Right forelimb (tissue), 1 donor: ENCODE measurements at places on chromosomes 3 and 15.

DNA sequence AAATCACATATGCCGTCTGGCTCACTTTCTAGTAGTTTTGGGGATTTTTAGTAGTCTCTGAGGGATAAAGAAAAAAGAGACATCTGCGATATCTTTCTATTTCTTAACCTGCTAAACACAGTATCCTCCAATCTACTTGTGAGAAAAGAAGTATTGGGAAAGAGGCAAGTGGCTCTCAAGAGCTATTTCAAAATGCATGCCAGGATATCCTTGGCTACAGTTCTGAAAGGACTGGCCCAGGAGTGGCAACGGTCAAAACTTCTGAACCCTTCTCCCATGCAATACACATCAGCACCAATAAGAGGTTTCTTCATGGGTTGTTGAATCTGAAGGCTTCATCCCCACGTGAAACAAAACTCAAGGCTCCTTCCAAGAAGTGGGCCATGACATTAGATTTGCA is 204.0 kb upstream of the WNT5A start:
- DNase-seq = no peak

DNA sequence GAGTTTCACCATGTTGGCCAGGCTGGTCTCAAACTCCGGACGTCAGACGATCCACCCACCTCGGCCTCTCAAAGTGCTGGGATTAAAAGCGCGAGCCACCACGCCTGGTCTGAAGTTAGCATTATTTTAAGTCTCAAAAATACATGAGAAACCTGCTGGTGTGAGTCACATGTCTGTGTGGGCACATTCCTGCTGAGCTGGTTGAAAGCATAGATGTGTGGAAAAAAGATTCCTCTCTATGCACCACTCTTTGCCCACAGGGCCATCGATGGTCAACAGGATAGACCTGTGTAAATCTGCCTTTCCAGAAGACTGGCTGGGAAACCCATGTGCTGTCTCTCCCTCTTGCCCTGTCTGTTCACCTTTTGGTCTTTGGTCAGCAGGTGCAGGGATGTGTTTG is 63.5 kb downstream of the CHRD start:
- DNase-seq = no peak

GRCh38 chr15:40275523-40275922 is 7.3 kb downstream of the ANKRD63 start:
- DNase-seq = no peak

- DNase-seq = no peak
Measured at GRCh38 chr3:113654851-113655250, 41.6 kb downstream of the USF3 start.

DNA sequence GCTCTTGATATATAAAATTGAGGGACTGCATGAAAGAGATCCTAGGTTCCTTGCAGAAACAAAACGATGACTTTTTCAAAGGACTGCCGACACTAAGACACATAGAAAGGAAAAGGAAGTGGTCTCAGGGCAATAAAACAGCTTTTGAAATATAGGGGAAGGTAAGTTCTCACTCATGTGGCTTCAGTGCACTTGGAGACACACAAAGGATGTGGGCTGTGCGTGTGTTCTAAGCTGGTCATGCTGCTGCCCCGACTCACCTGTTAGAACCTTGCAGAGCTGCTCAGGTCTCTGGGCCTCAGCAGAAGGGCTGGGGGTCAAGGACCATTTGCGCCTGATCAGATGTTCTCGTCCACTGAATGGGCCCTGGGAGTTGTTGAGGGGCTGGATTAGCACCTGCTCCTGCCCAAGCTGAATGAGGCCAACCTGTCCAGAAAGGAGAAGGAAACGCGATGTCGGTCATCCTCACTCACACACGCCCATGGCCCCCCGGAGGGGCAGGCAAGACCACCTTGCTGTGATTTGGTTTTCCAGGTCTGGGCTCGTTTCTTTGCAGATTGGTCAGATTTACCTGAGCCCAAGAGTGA is 11.1 kb downstream of the ADAMTS17 start:
- DNase-seq = no peak

GRCh38 chr15:65072027-65072426 is 4.2 kb upstream of the RASL12 start:
- DNase-seq = no peak

DNA sequence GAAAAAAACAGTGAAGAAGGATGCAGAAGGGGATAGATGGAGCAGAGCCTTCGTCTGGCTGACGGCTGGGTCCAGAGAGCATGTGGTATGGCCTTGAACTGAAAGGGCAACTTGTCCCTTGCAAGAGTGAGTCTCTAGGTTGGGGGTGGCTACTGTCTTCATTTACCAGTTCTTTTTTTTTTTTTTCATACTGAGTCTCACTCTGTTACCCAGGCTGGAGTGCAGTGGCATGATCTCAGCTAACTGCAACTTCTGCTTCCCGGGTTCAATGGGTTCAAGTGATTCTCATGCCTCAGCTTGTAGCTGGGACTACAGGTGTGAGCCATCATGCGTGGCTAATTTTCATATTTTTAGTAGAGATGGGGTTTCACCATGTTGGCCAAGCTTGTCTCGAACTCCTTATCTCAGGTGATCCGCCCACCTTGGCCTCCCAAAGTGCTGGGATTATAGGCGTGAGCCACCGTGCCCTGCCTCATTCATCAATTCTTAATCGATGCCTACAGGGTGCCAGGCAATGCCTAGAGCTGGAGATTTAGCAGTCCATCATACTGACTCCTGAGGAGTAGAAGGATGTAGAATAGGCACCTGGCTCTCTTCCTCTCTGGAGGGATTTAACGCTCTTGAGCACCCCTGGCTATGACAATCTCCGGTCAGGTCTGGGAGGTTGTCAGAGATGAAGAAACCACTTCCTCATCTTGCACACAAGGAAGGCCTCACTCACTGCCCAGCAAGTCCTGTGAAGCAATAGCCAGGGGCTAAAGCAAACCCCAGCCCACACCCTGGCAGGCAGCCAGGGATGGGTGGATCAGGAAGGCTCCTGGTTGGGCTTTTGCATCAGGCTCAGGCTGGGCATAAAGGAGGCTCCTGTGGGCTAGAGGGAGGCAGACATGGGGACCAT is at the start of gene CAMP:
Gene CAMP (plus strand): TSS at position 880 of the 898 bp plus-strand sequence. CDS start 17 bp downstream, at position 897.
- no peak for DNase-seq

DNA sequence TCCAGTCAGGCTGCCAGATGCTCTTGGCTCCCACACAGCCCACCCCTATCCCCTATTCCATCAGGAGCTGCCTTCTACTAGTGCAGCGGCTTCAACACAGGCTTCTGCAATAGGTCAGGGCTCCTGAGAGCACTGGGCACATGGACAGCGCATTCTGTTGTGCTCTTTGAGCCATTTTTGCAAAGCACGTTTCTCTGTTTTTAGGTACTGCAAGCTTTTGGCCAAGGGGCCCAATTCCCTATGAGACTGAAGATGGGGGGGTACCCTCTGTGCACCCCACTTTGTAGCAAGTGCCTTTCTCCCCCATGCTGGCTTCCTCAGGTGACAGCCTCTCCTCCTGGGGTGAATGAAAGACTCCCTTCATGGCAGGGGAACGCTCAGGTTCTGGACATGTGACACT is 31.2 kb downstream of the CHDH start:
- peak; percentile 30 for DNase-seq

GRCh38 chr15:88604381-88605188 is 16.6 kb upstream of the AEN start:
- DNase-seq = no peak

- no peak for DNase-seq
Measured at GRCh38 chr3:141236361-141236760, 4.7 kb downstream of the PXYLP1 start.

DNA sequence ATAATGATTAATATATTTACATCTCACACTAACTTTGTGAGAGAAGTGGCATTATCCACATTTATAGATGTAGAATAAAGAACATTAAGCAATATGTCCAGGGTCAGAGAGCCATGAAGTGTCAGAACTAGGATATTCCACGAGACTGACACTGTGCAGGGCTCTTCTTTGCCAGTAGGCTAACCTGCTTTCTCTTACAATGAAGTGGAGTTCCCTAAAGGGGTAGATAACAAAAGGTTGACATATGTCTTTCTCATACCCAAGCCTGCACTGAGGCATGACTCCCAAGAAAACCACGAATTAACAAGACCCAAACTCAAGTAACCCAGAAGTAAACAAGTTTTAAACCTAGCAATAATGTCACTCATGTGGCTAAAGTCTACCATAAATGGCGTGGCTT is 191.5 kb upstream of the SLC2A2 start:
- no peak for DNase-seq

DNA sequence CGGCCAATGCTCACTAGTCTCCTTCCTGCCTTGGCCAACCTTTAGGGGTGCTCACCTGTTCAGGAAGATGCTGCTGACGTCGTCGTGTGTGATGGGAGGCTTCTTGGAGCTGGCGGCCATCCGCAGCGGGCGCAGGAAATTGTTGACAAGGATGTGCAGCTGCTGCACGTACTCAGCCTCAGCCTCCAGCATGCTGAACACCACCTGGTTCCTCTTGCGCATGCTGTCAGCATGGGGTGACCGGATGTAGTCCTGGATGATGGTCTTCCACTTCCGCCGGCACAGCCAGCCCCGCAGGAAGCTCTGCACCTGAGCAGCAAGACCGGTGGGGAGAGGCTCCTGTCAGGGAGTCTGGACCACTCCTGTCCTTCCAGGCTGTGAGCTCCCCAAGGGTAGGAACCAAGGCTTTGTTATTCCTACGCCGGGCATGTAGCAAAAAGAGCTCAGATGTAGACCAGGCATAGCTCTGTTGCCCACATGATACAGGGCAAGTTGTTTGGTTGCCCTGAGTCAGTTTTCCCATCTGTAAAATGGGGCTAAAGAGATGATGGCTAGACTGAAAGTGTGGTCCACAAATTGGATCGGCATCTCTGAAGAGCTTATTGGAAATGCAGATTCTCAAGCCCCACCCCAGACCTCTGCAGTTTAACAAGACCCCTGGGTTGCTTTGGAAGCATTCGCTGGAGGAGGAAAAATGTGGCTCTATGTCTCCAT is 43.7 kb downstream of the RASGRF1 start:
- no peak for DNase-seq

- peak; percentile 81 for DNase-seq
Measured at GRCh38 chr3:186614597-186615483, 2.0 kb downstream of the AHSG start.

- DNase-seq = no peak
Measured at GRCh38 chr3:68876112-68876713, 56.1 kb downstream of the TAFA4 start.

GRCh38 chr3:39433642-39434041 is 27.1 kb downstream of the RPSA start:
- no peak for DNase-seq

DNA sequence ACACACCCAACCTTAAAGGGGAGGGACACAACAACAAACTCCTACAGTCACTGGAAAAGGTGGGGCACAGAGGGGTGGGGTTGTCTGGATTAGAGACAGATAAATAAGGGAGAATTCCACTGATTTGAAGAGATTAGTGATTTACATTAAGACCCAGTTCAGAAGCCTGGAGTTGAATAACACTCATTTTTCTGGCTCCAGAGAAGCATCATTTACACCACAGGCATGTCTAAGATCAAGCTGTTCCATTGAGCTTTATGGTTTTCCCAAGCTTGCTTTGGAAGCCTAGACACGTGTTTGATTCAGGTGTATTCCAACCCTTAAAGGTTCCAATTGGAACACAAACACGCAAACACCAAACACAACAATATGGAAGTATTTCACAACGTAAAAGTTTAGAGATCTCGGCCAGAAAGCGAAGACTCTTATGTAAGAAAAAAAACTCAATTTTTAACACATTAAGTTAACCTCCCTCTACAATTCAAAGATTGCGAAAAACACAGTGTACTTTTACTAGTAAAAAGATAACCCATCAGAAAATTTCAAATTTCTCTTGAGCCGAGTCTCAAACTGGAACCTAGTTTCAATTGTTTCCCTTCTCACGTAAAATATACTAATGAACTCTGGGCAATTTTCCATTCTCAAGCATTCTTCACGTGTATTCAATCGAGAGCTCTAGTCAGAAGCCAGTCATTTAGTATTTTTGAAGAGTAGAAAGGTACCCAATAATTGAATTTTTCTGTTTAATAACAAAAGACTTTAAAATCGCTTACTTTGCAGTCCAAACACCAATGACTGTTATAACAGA is 2.1 kb downstream of the TRA2B start:
- DNase-seq = no peak

DNA sequence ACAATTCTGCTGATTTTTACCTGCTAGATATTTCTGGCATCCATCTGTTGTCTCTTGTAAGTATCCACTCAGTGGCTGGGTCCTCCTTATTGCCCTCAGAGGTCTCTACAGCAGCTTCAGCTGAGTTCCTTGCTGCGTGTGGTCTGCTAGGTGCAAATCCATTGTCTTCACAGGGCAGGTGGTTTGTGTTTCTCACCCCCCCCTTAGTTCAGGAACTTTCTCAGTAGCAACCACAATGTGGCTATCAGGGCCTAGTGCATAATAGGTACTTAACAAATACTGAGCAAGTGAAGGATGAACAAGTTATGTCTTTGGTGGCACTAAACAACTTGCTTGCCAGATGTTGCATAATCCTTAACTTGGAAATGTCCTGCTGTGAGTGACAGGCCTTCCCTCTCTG is 96.7 kb upstream of the KLHL25 start:
- no peak for DNase-seq
